ENCODE measurements at places on chromosomes 16 and 17.

- DNase-seq: no peak
Observed at GRCh38 chr17:19318611-19319010, 43.9 kb downstream of the B9D1 start.

GRCh38 chr17:3667366-3668278, 756 bp downstream of the TAX1BP3 start:
- peak; percentile 46 for DNase-seq

DNA sequence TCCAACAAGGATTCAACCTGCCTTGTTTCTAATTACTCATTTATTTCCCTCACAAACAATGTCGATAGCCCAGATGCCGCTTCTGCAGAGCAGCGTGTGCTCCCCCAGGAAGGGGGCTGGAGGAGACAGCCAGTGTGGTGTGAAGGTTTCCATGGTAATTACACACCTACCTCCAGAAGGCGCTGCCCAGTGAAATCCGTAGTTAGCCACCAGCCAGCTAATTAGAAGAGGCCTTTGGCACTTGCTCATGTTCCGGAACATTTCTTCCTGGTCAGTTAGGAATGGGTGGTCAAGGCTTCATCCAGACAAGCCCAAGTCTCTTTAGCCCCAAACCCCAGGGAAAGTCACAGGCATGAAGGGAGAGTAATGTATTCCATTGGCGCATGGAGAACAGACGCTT, 342.5 kb upstream of the C16orf82 start:
- no peak for DNase-seq

DNA sequence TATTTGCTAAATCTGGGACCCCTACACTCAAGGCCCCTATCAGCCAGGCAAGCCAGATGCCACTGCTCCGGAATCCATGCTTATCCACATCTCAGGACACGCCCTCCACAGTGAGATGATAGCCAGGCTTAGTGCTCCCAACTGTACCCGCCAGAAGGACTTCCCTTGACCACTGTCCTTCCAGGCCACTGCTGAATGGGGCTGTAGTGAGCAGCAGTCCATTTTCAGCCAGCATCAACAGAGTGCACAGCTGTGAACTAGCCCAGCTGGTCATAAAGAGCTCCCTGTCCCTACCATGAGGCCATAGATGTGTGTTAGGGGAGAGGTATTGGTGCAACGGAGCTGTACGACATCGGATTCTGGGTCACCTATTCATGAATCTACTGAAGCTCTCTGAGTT, 13.0 kb upstream of the MED9 start:
- no peak for DNase-seq

DNA sequence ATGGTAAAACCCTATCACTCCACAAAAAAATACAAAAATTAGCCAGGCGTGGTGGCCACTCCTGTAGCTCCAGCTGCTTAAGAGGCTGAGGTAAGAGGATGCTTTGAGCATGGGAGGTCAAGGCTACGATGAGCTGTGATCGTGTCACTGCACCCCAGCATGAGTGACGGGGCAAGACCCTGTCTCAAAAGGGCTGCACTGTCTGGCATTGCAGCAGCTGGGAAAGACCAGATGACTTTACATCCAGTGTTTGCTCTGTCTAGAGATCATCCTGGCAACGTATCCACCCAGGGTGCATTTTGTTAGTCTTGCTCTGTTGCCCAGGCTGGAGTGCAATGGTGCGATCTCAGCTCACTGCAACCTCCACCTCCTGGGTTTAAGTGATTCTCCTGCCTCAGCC, 52.0 kb downstream of the MRM3 start:
- no peak for DNase-seq

DNA sequence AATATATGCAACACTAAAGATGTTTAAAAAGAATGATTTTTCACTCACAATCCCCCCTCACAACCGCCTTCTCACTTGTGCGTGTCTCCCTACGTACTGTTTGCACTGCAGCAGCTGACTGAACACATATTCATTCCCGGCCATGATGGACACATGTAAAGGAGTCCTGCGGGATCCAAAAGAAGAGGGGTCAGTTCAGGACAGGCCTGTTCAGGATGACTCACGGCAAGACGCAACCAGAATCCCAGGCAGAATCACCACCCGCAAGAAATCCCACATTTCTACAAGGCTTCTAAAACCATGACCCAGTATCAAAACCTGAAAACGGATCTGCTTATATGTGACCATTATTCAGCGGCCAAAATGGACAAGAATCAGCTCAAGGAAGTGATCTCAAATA, 52.3 kb downstream of the CYB5D2 start:
- DNase-seq: no peak

GRCh38 chr17:17684906-17685774, 3.9 kb downstream of the RAI1 start:
- DNase-seq: no peak

- no peak for DNase-seq
Observed at GRCh38 chr17:74758848-74759168, 10.4 kb downstream of the NHERF1 start.

DNA sequence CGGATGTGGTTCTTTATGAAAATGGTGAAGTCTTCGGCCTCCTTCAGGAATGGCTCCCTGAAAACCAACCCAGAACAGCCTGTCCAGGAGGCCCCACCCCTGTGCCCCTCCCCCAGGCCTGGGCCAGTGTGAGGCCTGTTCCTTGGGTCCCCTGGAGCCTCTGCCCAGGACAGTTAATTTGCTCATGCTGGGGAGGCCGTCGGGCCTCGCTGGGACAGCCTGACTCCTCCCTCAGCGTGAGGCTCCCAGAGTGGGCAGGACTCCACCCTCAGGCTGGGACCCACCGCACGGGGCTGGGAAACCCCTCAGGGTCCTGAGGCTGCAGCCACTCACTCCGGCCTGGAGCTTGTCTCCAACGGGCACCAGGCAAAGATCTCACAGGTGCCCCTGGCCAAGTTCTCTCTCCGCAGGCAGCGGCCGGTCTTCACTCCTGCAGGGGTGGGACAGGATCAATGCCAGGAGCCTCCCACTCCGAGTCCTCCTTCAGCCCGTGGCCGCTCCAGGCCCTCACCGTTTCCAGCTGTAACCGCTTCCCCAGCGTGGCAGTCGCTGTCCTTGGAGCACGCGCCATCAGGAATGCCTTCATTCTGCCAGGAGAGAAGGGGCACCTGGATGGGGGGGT, 5.8 kb downstream of the P2RX5 start:
- no peak for DNase-seq

- DNase-seq: no peak
Observed at GRCh38 chr16:27448532-27449433, 46.8 kb downstream of the IL21R start.

DNA sequence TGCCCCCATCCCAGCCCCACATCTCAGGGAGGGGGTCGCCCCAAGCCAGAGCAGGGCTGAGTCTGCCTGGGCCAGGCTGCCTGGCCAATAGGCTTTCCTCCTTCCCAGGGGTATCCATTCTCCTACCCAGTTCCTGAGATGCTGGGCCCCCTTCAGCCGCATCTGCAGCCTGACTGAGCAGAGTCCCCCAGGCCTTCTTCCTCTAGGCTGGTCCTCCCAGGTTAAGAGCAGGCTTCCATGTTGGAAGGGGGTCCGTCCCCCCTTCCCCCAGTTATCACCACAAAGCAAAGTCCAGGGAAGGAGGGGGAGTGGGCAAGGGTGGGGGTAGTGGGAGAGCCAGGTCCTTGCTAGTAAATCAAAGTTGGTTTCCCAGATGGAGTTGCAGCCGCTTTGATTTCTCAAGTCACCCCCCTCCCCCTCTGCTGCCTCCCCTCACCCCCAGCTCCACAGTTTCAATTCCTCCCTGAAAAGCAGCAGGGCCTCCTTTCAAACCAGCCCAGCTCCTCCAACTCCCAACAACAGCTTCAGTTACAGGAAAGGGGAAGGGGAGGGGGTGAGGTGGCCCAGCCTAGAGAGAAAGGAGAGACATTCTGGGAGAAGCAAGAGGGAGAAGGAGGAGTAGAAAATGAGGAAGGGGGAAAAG, 9.5 kb upstream of the FZD2 start:
- DNase-seq: no peak

DNA sequence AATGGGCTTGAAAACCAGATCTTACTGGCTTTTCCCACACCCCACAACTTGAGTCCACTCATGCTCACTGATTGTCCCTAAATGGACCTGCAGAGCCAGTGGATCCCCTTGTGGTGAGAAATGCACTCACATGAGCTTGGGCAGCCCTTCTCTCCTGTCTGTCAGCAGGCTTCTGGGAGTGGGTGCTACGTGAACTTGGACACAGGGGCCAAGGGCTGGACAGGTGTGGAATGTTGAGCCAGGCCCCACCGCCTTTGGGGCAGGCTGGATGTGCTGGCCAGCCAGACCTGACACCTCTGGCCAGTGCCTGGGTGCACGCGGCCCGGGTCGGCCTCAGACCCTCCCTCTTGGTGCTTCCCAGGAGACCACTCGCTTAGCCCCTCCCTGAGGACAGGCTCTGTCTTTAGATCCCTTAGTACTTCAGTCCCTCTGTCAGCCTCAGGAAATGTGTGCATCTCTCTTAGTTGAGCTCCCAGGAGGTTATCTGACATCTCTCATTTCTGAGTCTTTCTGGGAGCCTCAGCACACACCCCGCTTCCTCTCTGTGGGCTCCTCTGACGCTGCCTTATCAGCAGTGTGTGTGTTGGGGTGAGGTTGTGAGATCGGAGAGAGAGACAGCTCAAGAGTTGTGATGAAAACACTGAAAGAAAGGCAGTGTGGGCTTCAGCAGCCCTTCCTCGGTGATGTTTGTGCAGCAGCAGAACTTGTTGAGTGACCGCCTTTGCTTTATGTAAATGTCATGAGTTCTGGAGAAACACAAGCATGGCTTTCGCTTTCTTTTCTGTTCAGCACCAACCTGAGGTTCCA, 117.0 kb downstream of the RAB11FIP4 start:
- DNase-seq: no peak

DNA sequence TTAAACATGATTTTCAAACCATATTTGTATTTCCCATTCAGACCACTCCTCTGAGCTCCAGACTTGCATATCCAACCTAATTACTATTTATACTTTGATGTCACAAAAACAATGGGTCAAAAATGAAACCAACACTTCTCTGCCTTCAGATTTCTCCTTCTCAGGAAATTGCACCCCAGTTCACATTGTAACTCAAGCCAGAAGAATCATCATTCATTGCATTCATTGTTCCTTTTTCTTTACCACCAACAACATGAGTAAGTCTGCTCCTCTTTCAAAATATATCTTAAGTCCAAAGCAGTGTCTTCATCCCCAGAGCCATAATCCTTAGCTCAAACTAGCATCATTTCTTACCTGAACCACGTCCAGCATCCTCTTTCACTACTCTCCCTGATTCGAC, 2.6 kb upstream of the AKAP1 start:
- no peak for DNase-seq

DNA sequence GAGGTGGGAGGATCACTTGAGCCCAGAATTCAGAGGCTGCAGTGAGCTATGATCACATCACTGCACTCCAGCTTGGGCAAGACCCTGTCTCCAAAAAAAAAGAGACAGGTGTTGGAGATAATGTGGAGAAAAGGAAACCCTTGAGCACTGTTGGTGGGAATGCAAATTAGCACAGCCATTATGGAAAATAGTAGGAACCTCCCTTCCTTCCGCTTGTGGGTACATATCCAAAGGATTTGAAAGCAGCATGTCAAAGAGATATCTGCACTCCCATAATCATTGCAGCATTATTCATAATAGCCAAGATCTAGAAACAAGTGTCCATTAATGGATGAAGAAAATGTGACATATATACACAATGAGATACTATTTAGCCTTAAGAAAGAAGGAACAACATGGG, 9.7 kb upstream of the ADCY7 start:
- no peak for DNase-seq

- peak; percentile 23 for DNase-seq
Observed at GRCh38 chr17:31858642-31859486, at the start of gene COPRS. Gene COPRS (minus strand): TSS chr17:31859244. CDS start chr17:31859199, 45 bp downstream.

GRCh38 chr17:44152875-44153274, 11.1 kb downstream of the HROB start:
- DNase-seq: no peak

DNA sequence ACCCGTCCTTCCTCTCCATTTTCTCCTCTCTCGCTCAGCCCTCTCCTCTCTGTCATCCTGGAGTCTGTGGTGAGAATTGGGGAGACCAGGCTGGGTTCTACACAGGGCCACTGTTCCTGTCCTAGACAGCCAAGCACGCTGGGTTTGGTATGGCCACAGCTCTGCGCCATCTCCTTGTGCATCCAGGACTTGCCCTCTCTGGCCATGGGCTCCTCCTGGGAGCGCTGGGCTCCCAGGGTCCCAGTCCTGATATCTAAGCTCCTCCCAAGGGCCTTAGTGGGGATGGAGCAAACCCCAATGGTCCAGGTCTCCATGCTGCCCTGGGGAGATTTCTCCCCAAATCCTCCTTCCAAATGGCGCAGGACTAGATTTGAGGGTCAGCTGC, 27.2 kb upstream of the ITGA3 start:
- no peak for DNase-seq

GRCh38 chr17:64653325-64653984, 8.7 kb downstream of the SMURF2 start:
- no peak for DNase-seq

GRCh38 chr16:67528222-67528869, at the start of gene RIPOR1:
Gene RIPOR1 (plus strand): TSS chr16:67528829. CDS start chr16:67538447, 9,618 bp downstream.
- no peak for DNase-seq

GRCh38 chr16:51337662-51338061, 186.6 kb upstream of the SALL1 start:
- no peak for DNase-seq

DNA sequence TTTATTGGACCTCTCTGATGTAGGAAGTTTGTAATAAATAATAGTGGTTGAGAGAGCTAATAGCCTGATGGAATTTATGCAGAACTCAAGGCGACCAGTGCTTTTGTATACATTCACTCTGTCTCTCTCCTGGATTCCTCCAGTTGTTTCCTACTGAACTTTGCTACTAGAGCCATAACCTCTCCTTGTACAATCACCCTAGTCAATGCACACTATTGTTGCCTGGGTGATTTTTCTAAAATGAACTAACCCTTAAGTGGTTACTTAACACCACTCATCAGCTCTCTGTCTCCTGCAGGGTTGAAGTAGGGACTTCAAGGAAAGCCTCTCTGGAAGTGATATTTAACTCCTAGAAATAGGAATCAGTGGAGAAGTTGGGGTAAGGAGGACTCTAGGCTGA, 9.7 kb downstream of the PHKB start:
- no peak for DNase-seq

DNA sequence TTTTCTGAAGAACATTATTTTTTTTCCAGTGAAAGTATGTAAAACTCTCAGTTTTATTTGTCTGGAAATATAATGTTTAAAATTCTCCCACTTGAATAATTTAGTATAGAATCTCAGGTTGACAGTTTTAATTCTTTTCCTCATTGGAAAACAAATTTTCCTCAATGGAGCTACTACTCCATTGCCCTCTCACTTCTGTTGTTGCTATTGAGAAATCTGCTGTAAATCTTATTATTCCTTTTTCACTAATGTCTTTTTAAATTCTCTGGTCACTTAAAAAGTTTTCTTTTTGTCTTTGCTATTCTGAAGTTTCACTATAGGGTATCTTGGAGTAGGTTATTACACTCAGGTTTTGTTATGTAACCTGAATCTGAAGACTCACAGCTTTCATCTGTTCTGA, 216.1 kb upstream of the PMFBP1 start:
- no peak for DNase-seq

All from NCI-H1048 (cell line).